ENCODE measurements at places on chromosomes 6 and 20.
A peak's percentile ranks its signal among the peaks of the same experiment; 100 is the strongest.

GRCh38 chr20:47421076-47421475 lies 64.6 kb upstream of the ZMYND8 start:
- DNase-seq: no peak

DNA sequence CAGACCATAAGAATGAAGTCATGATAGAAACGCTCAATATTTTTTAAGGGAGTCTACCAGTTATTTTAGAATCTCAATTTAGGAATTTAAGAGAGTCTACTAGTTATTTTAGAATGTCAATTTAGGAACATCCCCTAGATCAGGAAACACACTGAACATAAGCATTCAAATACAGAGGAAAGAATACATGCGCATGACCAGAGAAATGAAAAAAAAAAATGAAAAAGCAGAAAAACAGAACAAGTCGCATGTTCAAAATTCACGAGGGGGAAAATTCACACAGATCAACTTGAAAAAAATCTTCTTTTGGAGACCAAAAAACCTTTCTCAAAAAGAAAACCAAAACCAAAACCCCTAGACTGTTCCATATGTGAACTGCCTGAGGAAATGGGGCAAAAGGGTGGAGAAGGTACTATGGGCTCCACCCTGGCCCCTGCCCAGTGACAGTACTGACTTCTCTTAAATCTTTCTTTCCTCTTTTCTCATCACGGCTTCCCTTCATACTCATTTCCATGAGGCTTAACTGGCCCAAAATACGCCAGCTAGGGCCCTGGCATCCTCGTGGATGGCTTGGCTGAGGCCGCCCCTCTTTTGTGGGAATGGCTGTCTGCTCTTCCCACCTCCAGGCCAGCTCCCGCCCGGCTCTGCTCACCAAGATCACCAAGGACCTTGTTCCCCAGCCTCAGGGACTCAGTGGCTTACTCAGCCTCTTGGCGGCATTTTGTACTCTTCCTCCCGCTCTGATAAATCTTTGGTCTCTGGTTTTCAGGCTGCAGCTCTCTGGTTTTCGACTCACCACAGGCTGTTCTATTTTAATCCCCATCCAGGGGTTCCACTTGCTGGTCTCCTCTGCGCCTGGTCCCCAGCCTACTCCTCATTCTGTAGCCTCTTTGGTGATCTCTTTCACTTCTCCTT lies 11.2 kb downstream of the ZBTB2 start:
- DNase-seq: no peak

DNA sequence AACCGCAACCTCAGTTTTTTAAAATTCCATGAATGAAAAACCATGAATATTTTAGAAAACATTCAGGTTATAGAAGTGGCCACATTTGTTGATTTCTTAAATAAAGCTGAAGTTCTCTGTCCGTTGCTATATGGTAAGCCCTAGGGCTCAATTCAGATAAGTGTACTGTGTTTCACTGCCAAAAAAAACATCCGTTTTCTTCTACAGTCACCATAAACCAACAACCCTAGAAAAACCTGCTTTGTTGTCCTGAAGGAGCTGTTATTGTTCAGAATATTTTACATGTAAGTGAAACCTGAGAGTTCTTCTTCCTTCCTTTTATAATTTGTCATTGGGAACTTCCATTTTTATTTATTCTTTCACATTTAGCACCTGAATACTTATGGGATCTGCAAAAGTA lies 274.1 kb downstream of the TFAP2A start:
- no peak for DNase-seq

DNA sequence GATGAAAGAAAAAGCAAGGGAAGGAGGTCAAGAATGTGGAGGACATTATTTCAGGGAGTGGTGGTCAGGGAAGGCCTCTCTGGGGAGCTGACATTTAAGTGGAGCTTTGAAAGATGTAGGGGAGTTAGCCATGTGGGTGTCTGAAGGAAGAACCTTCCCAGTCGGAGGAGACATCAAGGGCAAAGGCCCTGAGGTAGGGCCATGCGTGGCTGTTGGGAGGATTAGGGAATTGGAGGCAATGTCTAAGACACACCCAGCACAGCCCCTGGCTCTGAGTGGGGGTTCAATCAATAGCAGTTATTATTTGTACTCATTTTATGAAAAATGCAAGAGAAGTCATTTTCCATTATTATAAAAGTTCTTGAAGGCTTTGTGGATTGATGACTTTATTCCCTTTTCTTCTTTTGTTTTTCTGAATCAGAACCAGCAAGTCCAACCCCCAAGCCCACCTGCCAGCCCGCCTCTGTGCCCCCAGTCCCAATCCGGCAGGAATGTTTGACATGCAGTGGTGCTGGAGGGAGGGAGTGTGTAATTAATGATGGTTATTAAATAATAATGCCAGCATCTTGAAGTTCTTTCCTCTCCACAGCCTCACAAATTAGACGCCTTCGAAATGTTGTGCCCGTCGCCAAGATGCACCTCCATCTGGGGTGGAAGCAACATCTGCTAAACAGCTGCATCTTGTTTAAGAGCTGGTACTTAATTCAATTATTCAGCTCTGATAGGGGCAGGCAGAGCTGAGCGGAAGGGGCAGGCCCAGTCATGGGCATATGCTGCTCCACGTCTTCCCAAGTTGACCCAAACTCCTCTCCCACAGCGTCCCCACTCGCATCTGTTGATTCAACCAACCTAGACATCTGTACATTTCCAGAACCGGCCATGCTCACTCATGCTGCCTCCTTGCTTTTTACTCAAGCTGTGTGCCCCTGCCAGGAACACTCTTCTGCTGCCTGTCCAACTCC lies 81.3 kb upstream of the SIRPA start:
- no peak for DNase-seq

GRCh38 chr20:44183282-44183681 lies 3.7 kb downstream of the JPH2 start:
- DNase-seq: no peak

DNA sequence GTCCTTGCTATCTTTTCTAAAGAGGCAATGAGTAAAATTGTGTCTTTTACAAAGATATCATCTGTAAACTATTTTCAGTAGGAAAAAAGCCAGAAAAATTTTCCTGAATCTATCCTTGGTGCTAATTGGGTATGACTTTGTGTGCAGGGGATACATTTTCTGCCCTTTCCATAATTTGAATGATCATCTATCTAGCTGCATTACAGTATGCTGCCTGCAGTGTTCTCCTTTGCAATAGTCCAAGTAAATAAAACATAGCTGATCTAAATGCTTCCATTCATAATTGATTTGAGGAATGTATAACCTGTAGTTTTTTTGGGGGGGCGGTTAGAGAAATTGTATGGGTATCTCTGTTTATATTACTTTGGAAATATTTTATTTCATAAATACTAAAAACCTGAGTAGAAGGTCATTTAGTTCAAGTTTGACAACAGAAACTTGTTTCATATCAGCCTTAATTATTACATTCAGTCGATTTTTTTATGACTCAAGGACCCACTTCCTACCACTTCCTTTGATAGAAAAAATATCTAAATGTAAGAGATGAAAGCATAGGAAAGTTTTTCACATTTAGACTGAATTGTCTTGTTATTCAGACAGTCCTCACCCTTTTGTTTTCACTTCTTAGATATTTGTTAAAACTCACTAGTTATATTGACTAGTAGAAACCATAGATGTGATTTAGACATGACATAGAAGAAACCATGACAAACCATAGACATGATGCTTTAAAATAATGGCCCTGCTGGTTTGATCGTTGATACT lies 75.3 kb downstream of the AIG1 start:
- no peak for DNase-seq

DNA sequence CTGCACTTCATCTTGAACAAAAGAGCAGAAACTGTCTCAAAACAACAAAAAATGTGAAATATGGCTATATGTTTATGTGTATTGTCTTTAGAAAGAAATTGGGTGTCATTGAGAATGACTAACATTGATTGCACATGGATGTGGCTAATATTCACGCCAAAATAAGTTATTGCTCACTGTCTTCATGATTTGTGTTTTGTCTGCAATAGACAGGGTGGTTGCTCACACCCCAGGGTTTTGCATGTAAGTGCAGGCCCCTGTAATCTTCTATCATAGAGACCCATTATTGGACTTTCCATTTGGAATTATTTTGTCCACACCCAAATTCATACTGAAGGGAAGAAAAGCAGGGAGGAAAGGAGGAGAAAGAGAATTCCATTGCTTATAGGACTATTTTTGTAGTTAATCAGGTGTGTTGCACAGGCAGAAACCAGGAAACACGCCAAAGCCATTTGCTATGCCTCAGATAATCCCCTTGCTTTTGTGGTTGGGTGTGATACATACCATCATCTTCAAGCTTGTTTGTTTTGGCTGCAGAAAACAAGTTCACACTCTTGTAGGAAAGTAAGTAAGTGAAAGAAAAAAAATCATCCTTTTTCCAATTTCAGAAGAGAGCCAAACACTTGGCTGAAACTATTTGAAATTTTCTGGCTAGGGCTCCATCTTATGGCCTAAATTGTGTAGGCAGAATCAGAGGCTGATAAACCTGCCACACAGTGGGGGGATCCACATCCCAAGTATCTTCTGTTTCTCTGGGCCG lies 214.1 kb downstream of the COL12A1 start:
- no peak for DNase-seq

- DNase-seq: no peak
Measured at GRCh38 chr6:11381801-11382513, 149.5 kb upstream of the NEDD9 start.

DNA sequence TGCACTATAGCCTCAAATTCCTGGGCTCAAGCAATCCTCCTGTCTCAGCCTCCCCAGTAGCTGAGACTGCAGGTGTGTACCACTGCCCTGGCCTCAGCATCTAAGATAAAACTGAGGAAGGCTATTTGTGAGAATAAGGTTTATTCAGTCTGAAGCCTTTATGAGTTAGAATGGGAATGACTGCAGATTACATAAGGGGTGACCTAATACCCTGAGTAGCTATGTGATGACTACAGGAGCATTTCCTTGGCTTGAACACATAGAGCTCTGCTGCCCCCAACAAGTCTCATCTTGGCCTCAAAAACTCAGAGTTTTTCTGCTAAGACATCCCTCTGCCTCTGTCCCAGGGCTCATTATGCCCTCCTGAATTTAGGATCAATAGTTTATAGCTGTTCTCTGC lies 7.6 kb downstream of the GSS start:
- DNase-seq: no peak

DNA sequence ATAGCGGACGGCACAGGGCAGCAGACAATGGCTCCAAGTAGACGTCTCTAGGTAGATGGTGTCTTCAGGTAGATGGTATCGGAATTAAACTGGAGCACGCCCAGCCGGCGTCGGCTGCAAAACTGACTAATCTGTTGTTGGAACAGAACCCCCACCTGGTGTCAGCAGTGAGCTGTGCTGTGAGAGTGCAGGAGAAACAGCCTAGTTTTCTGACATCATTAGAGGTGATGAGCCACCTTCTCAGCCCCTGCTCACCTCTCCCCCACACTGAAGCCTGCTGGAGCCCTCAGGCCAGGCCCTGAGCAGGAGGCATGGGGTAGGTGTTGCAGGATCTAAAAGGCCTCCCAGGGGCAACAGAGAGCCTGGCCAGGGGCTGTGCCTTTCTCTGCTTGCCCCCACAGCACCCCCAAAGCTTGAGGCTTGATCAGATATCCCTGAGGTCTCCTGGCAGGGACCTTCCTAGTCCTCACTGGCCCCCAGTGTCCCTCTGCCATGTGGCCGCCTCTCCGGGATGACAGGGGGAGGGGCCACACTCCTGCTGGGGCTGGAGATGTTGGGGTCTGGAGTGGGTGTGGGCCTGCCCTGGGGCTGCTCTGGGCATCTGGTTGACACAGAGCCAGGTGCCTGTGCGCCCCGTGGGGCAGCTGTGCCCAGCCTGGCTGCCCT lies 6.9 kb upstream of the HELZ2 start:
- peak; percentile 80 for DNase-seq

GRCh38 chr6:157513004-157513603 lies 132.1 kb downstream of the ZDHHC14 start:
- no peak for DNase-seq

DNA sequence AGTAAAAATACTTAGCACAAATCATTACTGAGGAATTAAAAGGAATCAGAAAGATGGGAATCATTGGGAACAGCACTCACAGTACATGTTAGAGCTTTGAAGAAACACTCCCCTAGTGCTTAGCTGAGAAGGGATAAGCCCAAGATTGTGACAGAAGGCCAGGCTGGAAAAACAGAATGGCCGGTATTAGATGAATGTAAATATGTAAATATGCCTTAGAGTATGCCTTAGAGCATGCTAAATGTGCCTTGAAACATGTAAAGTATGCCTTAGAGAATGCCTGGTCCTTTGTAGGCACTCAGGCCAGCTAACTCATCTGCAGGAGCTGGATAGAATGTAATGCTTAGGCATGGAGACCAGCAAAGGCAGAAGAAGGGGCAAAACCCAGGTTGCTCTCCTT lies 10.6 kb upstream of the TENT5A start:
- DNase-seq: no peak

GRCh38 chr20:20440886-20441658 lies 73.2 kb downstream of the INSM1 start:
- peak; percentile 63 for DNase-seq

GRCh38 chr20:49684335-49684997 lies 29.2 kb downstream of the B4GALT5 start:
- DNase-seq: no peak

GRCh38 chr20:62686869-62687830 lies 21.5 kb upstream of the NTSR1 start:
- DNase-seq: no peak

DNA sequence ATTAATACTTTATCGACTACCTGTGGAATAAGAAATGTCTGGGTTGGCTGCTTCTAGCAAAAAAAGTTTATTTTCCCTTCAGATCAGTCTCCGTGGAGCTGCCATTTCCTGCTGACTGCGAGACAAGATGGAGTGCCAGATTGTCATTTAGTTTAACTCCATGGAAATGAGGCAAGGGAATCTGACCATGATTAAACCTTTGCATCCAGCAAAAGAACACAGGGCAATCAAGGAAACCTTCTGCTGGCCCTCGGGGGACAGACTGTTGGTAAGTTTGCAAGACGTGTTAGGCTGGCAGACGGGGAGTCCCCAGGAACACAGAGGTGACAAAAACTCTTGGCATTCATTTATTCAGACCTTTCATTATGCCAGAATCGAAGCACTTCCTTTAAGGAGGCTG lies 52.2 kb upstream of the SPACA1 start:
- no peak for DNase-seq

GRCh38 chr6:8481727-8482126 lies 46.4 kb upstream of the SLC35B3 start:
- DNase-seq: no peak

DNA sequence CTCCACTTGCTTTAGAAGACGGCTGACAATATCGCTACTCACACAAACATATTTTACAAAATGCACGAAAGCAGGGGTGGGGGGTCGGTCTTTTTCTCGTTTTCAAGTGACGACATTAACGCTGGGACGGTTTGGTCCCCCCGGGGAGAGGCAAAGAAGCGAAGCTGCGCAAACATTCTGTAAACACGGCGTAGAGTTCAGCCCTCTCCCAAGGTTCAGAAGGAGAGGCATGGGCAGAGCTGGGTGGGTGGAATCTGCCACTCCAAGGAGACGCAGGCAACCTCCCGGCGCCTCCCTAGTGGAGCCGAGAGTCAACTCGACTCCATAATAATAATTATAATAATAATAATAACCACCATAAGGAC lies 2.4 kb downstream of the NKX2-2 start:
- DNase-seq: no peak

DNA sequence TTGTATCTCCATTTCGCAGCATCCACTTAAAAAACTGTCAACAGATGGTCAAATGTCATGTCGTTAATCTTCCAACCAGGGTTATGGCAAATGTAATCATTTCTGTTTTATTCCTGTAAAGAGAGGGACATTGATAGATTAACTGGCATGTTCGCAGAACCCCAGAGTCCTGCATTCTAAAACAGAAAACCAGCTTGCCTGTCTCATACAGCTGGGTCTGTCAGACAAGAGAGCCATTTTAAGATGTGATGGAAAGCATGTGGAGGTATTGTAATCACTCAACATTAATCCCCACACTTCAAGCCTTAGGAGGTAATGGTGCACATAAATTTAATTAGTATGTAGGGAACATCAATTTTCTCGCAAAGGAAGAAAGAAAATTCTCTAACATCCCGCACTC lies 4.4 kb downstream of the SMLR1 start:
- no peak for DNase-seq
